Activated CD4-positive, alpha-beta T cell treated with anti-CD3 and anti-CD28 coated beads, Interleukin-2, Interleukin-6, amounts not matched to agents 100 ng/mL and 50 ng/mL, durations not matched to agents 16 hours and 8 hours (primary cell): ENCODE measurements at places on chromosomes 7 and 10.

GRCh38 chr7:135672560-135673359, 10.4 kb downstream of the STMP1 start:
- DNase-seq: peak; percentile 47

GRCh38 chr7:72317341-72317740, 94.8 kb downstream of the CALN1 start:
- no peak for DNase-seq

- peak; percentile 58 for DNase-seq
Observed at GRCh38 chr7:76262683-76263402, 39.6 kb upstream of the HSPB1 start.

- peak; percentile 83 for DNase-seq
Observed at GRCh38 chr10:133276435-133277201, at the start of gene ADAM8. ADAM8 (minus strand) TSS chr10:133276868; CDS start chr10:133276817, 51 bp downstream.

- no peak for DNase-seq
Observed at GRCh38 chr7:131338173-131338572, 10.5 kb downstream of the MKLN1 start.

- DNase-seq: no peak
Observed at GRCh38 chr7:1331561-1332467, 99.1 kb downstream of the UNCX start.

DNA sequence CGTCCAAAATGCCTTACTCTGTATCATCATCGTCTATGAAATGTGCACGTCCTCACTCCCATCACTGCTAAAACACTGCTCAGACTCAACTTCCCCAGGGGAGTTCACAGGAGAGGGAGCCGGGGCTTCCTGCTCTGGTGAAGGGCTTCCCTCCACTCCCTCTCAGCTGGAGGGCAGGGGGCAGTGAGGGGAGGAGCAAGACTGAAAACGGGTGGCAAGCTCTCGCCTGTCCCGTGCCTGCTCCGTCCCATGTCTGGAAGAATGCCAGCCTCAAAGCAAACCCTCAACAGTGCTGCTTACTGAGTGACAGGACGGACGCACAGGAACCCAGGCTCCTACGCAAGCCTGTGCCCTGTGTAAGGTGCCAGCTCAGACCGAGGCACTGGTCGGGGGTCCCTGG, 25.1 kb downstream of the PRKAG2 start:
- peak; percentile 11 for DNase-seq

DNA sequence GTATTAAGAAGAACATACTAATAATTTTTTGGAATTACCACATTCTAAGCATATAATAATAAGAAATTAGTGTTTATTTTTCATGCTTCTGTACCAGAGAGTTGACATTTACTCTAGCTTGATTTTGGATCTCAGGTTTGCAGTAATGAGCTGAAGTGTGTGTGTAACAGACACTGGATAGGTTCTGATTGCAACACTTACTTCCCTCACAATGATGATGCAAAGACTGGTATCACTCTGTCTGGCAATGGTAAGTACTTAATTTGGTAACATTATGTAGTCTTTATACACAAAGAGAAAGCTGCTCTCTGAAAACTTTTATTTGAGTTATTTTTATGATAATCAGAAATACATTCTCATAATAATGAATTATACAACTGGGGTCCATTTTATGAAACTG, 54.1 kb downstream of the SRI start:
- DNase-seq: no peak

DNA sequence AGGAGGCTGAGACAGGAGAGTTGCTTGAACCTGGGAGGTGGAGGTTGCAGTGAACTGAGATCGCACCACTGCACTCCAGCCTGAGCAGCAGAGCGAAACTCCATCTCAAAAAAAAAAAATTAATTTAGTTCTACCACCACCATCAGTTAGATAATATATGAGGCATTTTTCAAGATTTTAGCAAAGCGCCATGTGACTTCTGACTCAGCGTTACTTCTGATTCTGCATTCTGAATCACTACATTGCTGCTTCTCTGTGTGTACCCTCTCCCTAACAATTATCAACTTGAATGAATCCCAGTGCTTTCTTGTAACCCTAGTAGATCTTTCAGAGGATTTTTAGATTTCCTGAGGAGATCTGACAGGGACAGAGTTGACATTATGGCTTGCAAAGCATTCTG, 176.8 kb upstream of the SORCS1 start:
- no peak for DNase-seq

- DNase-seq: no peak
Observed at GRCh38 chr7:142460402-142461117, 202.7 kb upstream of the PRSS58 start.

- DNase-seq: peak; percentile 4
Observed at GRCh38 chr10:77251297-77252013, 386.2 kb downstream of the KCNMA1 start.

DNA sequence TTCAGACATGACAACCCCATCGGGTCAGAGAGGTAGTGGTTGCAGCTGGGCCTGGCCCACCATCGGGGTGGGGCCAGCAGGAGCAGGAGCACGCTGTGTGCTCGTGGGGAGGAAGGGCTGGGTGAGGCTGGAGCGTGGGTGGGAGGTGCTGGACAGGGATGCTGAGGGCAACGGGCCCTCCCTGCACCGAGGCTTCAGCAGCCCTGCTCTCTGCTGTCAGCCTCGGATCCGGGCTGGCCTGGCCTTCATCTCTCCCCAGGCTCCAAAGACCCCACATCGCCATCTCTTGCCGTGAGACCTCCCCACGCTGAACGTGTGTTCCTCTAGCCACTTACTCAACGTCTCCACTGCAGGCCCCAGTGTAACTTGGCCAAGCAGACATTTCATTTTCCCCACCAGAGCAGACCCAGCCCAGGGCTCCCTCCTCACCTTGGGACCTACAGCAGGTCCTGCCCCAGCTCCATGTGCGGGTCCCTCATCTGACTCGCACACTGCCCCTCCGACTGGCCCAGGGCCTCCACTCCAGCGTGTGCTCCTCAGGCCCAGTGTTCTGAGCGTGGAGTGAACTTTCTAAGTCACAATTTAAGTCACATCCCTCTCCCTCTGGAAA, 462.4 kb downstream of the DNAJB6 start:
- no peak for DNase-seq

DNA sequence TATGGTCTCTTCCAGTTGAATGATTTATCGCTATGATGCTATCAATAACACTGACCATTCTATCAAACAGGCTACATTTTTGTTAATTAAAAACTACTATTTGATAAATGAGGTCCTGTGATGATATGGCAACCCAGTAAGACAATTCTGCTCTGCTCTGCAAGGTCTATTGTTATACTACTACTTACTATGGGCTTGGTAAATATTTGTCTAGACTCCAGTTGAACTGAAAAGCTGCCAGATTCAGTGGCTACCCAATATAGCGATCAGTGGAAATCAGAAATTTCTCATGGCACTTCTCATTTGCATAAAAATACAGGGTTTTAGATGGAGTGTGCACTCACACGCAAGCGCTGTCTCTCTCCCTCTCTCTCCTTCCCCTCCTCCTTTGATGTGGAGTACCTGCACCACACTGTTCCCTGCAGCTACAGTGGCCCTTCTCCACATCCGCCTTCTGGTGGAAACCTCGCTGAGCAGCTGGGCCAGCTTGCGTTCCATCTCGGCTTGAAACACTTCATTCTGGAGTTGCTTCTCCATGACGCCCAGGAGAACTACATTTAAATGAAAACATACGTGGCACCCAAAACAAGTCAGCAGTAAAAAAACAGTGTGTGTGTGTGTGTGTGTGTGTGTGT, 77.9 kb downstream of the KIAA1549 start:
- peak; percentile 77 for DNase-seq

DNA sequence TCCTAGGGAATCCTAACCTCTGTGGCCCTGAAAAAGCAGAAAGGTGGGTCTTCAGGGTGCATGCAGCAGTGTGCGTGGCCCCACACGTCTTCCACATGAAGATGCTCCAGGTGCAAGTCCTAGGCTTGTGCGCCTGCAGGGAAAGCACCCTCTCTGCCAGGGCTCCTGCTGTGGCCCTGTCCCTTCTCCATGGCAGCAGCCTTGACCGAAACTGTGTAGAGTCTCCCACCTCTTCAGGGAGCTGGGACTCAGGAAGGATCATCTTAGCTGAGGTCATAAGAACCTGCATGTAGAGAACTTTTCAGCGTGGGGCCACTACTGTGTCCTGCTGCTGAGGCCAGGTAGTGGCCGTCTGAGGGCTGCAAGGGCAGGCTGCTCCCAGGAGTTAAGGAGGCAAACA, 6.3 kb upstream of the CSGALNACT2 start:
- no peak for DNase-seq

DNA sequence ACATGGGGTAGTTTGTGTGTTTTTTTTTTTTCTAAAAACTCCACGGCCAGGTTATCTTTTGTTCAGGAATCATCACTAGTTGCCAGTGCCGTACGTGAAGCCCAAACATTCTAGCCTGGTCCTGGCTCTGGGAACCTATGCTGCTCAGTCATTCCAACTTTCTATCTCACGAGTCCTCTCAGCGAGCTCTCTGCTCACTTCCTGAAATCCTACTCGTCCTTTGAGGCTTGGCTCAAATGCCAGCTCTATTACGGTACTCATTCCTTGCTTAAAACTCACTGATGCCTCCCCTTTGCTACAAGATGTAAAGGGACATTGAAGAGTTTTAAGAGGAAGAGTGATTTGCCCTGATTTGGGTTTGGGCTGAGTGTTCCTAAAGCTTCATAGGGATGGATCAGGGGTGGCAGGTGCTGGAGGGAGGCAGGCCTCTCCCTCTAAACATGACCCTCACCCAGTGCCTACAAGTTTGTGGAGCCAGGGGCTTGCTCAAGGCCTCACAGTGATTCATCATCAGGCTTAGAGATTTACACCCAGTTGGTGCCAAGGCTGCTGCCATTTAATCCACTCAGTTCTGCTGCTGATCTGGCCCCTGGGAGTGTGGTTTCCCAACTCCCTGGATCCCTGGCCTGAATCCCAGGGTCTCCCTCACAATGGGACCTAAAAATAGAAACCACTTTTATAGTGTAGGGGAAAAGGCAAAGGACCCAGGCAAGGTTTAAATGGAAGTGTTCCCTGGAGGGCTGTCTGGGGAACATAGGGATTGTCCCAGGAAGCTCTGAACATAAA, 46.1 kb upstream of the R3HCC1L start:
- no peak for DNase-seq

GRCh38 chr7:154746571-154747360, 256.2 kb downstream of the PAXIP1 start:
- no peak for DNase-seq

- DNase-seq: no peak
Observed at GRCh38 chr7:69049326-69049725, 548.9 kb upstream of the AUTS2 start.

- no peak for DNase-seq
Observed at GRCh38 chr7:126362746-126363145, 890.0 kb downstream of the GRM8 start.

DNA sequence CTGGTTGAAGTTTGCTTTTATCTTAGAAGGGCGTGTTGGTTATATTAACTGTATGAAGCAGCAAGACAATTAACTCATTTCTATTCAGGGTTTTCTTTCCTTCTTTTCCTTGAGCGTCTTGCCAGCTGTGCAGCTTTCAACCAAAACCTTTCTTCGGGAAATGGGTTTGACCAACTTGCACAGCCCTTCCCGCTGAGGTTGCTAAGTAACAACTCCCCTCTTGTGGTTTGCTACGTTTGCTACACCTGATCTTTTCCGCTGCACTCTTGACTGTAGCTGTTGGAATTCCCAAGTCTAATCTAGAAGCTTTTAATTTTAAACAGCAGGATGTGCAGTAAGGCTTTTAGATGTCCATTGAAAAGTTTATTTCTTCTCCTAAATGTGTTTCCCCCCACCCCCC, 116.9 kb downstream of the CDCA7L start:
- DNase-seq: no peak

DNA sequence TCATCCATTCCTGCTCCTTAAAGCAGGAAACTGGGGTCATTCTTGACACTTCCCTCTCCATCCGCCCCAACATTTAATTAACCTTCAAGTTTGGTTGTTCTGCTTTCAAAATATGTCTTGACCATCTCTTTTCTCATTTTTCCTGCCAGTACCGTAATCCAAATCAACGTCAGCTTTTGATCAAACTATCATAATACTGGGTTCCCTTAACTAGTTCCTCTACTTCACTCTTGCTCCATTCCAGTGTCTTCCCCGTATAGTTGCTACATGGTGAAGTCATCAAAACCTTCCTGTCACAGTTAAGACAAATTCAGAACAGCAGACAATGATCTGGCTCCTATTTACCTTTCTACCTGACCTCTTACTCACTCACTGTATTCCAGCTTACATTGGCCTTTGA, 6.6 kb upstream of the KLF14 start:
- no peak for DNase-seq

GRCh38 chr7:46970476-46970875, 611.4 kb downstream of the TNS3 start:
- no peak for DNase-seq

DNA sequence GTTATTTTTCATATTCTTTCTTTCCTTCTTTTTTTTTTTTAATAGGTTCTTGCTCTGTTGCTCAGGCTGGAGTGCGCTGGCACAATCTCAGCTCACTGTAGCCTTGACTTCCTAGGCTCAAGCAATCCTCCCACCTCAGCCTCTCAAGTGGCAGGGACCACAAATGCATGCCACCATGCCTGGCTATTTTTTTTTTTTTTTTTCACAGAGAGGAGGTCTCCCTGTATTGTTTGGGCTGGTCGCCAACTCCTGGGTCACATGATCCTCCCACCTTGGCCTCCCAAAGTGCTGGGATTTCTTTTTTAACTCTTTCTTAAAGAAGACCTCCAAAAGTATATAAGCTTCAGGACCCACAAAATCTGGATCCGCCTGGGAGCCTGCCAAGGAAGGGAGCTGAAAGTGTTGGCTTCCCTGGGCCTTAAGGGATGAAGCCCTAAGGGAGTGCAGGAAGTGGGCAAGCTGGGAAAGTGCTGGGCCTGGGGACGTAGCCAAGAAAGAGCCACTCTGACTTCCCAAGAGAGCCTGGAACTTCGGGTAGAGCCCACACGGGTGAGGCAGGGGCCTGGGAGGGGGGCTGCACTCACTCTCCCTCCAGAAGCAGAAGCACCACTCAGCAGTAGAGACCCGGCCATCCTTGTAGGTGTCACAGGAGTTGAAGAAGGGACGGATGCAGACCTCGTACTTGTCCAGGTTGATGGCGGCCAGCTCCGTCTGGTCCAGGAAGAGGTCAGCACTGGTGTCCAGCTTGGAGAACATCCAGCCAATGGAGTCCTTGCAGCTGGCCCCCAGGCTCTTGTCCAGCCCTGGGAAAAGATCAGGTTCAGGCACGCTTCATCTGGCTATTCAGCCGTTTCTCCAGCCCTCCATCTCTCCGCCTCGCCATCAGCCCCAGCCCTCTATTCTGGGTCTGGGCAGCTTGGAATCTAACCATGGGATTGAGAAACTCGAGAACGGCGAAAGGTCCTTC, 21.8 kb downstream of the SPOCK2 start:
- no peak for DNase-seq
